ENCODE measurements at places on chromosomes 2 and 18.

DNA sequence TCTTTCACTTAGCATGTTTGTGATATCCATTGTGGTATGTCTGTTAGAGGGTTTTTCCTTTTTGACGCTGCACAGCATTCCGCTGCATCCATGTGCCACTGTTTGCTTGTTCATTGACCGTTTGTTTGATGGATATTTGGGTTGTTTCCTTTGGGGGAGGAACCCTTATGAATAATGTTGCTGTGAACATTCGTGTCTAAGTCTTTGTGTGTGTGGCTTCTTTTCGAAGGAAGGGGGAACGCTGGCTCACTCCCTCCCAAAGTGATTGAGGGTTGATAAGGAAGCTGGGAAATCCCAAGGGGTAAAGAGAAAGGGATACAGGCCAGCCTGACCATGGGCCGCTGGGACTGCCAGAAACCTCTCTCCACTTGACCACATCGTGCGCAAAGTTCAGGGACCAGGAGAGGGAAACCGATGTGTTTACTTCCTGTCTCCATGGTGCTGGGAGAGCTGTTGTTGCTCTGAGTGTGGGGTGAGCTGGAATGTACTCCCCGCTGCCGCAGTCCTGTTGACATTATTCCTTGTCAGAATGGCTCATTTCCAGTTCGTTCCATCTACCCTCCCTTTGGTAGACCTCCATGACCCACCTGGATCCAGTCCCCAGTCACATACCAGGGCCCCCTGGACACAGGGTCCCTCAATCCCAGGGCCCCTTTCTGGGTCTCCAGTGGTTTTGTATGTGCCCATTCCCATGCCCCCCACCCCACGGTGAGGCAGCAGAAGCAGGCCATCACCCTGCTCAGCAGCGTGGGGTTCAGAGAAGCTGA is 39.6 kb downstream of the HS1BP3 start:
- no peak for DNase-seq

DNA sequence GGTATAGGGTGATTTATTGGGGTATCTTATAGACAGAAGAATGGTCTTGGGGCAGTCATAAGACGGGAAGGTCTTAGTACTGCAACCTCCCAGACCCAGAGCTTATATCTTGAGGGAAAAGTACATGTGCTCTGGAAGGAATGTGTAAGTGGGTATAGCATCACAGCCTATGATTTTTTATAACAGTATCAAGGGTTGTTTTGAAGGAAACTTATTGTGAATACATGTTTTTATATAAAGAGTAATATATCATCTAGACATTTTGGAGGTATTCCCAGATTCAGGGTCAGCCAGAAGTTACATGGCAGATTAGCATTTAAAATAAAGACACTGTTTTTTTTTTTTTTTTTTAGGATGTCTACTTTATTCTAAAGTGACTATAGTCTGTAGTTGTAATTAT is 47.6 kb upstream of the STON1 start:
- no peak for DNase-seq

DNA sequence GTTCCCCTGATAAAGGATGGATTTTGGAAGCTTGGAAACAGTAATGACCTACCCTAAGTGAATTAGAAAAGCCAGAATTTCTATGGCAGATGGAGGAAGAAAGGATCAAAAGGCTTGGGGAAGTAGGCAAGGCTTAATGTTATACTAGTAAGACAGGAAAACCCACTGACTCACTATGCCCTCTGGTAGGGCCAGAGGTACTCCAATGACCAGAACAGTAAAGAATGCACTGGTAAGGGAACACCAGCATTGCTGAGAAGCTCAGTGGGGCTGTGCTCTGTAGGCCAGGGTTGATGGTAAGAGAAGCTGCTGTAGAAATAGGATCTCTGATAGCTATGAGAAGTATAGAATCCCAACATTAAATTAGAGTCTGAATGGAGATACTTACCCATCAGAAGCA is 126.4 kb downstream of the GFPT1 start:
- no peak for DNase-seq

DNA sequence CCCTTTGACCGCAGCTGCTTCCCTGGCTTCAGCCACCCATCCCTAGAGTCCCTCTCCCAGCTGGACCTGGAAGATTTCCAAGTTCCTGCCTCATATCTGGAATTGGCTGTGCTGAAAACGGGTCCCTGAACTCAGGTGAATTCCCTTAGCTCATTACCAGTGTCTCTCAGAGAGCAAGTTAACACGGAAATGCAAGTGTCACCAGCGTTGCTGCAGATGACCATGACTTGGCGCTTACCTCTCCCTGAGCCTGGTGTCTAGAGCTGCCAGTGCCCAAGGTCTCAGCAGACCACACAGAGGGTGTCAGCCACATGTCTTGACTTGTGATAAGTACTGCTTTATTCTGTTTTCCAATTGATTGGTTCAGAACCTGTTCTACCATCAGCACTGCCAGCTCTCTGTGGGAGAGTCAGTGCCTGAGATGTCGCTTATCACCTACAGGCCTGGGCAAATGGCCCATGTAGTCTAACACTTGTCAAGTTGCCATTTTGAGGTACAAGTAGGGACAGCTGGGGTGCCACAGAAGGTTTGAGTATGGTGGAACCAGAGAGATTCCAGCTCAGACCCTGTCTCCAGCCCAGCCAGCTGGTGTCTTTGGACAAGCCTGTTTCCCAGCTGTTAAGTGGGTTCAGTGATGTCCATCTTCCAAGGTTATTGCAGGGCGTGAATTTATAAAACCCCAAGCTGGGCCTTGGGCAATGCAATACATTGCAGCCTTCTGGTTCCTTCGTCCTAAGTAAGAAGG is 48.7 kb downstream of the LYPD1 start:
- no peak for DNase-seq

GRCh38 chr2:1740716-1741589 is 3.4 kb downstream of the PXDN start:
- DNase-seq = no peak

DNA sequence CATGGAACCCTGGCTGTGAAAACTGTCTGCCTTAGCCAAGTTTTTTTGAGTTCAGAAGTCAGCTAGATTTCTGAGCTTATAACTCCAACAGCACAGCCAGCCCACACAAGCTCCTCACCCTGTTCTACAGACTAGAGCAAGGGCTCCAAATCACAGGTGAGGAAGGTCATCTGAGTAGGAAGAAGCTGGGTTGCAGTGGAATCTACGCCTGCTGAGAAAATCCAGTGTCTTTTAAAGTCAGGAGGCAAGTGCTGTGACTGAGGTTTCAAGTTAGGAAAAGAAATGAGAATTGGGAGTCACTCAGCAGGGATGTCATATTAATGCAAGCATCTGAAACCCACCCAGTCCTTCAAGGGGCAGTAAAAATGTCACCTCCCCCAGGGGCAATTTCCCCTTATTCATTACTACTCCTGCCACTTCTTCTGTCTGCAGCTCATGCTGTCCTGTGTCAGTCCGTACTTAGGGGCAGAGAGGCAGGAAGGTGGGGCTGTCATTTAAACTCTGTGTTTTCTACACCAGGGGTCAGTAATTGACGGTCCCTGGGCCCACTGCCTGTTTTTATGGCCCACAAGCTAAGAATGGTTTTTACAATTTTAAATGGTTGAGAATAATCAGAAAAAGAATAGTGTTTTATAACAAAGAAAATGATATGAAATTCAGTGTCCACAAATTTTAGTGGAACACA is 551.1 kb downstream of the BCL11A start:
- DNase-seq = no peak

DNA sequence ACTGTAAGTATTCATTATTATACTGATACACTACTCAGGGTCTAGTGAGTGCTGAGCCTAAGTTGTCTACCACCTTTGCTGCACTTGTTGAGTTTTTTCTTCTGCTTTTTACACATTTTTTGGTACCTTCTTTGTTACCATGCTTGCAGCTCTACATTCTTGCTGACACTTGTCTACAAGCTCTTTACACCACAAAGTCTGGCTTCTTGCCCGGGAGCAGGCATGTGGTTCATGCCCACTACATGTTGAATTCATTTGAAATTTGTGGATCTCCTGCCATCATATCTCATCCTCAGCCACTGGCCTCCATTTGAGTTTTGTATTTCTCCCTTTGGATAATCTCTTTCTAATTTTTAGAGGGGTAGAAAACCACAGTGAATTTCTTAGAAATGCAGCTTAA is 29.9 kb downstream of the IL18R1 start:
- DNase-seq = no peak

DNA sequence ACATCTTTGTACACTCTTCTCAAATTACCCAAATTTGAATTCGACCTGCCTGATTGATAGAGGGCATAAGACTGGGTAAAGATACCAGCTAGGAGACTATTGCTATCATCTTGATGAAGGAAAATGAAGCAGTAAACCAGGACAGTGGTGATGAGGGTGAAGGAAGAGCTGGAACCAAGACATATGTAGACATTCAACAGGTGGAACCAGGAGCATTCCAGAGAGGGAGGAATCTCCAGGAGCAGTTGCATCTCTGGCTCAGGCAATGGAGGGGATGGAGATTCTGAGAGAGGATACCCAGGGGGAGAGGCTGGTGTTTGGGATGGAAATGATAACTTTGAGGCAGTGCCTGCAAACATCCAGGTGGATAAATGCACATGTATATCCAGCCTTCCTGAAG is 41.6 kb downstream of the SDC1 start:
- DNase-seq = no peak

DNA sequence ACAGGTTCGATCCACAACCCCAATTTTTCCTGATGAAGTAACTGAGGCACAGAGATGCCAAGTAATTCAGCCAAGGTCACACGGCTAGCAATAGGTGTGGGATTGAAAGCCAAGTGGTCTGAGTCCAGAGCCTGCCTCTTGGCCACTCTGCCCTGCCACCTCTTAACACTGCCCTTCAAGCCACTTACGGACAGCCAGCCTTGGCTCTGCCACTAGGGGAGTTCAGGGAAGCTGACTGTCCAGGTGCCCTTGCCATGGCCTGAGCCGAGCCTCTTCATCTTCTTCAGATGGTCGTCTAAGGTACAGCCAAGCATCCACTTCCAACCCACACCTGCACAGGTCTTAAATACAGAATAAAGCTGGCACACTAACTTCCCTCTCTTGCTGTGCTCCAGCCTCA is 99.3 kb upstream of the GPR45 start:
- DNase-seq = no peak

- no peak for DNase-seq
Observed at GRCh38 chr2:113273027-113273551, 5.6 kb downstream of the PAX8 start.

- no peak for DNase-seq
Observed at GRCh38 chr2:142840436-142840835, 37.0 kb upstream of the KYNU start.

DNA sequence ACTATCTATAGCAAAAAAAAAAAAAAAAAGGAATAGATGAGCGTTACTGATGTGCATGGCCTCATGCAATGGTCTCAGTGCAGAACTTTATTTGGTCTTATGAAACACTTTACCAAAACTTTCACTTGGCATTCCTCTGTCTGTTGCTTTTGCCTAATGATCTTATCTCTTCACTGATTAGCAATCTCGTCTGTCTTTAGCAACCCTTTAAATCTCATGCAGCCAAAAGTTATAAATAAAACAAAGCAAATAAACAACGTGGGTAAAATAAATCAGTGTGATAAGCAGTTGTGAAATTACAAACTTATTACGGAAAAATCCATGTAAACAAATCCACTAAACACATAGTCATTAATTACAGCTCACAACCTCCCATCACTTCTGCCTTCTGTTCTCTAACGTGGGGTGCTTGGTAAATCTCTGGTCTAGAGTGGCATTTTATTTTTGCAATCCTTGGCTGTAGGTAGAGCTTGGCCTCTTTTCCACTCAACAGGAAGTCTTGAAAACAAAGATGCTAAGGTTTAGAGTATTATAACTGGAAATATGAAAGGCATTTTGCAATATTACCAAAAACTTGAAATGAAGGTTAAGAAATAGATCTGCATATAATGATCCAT is 288.0 kb downstream of the AFF3 start:
- no peak for DNase-seq

- peak; percentile 50 for DNase-seq
Observed at GRCh38 chr2:35081001-35081621, 1274.5 kb upstream of the CRIM1 start.

DNA sequence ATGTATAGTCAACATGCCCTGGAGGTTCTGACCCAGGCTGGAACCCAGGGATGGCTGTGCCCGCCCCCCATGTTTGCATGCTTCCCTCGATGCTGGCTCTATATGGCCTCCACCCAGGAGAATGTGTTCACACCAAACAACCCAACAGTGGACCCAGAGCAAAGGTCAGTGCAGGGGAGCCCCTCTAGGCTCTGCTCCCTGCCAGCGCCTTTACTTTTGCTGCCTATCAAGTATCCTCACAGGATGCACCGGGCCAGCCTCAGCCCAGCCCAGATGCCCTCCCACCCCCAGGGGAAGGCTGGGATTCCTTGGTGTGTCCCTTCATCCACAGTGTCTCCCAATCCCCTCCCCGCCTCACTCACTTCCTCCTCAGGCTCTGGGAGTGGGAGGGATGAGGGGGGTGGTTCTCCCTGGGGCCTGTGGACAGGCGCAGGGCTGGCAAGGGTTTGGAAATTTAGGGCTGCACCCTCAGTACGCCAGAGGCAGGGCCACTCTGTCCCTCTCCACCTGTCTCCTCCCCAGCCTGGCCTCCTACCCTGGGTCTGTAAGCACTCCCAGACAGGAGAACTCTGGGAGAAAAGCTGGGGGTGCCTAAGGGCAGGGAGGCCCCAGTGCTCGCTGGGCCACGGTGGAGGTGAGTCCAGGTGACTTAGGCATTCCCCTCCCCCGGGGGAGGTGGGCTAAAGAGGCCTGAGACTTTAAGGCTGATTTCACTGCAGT is 2.3 kb downstream of the ATP6V1B1 start:
- DNase-seq = no peak

DNA sequence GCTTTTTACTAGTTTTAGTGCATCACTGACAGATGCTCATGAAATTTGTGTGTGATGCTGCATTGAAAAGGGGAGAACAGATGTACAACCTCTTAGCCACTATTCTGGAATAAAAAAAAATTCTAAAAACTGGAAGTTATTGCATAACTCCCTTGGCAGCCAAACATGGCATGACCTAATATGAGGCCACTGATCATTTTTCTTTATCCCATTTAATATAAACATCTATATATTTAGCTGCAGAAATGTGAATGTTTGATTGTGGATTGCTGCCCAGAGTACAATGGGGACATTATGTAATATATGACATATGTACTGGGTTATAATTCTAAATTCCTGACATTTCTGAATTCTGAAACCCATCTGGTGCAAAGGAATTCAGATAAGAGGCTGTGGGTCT is 86.5 kb downstream of the CDCA7 start:
- DNase-seq = no peak

GRCh38 chr2:187890690-187891089 is 336.5 kb upstream of the TFPI start:
- DNase-seq = no peak

DNA sequence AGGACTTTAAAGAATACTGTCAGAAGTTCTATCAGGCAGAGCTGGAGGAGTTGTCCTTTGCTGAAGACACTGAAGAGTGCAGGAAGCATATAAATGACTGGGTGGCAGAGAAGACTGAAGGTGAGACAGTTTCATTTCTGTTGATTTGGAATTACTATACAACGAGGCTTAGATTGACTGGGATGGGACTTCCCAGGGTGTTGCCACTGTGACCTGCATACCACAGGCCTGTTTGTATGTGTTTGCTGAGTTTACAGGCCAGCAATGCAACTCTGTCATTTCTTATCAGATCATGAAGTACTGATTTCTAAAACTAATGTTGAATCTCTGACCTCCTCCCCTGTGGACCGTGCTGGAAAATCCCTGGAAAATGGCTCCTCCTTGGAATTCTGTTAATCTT is 11.8 kb downstream of the SERPINB8 start:
- no peak for DNase-seq
